T-helper 22 cell (primary cell): ENCODE measurements at places on chromosomes 6 and 20.

DNA sequence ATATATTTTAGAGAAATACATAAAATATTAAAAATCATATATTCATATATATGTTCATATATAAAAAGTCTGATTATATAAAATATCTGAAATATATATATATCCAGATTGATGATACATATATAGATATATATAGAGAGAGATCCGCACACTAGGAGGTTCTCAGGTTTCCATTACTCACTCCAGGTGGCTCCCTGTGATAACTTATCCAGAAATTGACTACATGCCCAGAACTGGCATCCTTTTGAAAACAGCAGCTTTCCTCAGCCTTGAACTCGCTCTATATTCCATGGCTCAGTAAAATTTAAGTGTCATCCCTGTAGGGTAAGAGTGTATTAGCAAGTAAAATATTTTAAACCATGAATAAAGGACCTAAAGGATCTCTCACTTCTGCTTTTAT, 206.8 kb downstream of the TINAG start:
- DNase-seq = no peak

DNA sequence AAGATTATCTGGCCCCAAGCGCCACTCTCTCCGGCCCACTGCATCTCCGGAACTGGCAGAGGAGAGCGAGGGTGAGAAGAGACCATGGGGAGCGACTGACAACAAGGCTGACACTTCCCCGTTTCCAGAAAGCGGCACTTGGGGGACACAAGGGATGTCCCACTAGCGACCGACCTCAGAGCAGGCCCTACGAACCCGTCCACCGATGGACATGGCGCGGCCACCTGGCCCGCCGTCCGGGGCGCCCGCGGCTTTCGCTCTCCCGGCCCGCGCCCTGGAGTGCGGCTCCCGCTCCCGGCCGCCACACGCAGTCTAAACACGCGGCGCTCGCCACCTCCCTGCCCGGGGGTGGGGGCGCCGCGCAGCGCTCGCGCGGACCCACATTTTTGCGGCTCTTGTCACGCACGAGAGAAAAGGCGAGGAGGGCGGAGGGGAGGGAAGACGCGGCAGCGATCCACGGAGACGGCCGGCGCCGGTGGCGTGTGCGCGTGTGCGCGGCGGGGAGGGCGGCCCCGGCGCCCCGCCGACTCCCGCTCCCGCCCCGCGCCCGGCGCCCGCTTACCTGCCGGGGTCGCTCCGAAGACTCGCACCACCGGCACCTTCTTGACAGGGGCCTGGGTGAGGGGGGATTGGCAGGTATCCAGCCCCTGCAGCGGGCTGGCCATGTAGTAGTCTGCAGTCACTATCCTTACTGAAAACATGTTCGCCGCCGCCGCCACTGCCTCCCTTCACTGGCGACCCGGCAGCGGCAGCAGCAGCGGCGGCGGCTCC, 645 bp downstream of the REV3L start:
- DNase-seq = peak; percentile 43

DNA sequence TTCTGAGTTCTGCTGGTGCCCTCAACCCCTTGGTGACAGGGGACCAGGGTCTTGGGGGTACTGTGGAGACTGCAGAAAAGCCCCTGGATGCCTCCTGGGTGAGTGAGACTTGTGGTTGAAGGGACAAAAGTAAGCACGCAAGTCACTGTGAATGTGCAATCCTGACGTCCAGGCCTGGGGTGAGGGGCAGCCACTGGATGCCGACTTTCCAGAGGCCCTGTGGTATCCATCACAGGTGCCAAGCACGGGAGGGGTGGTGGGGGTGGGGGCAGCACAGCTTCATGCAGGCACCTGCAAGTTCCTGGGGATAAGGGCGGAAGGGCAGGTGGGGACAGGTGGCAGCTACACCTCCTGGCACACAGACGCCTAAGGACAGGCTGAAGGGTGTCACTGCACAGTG, 20.1 kb upstream of the UBE2V1 start:
- no peak for DNase-seq

DNA sequence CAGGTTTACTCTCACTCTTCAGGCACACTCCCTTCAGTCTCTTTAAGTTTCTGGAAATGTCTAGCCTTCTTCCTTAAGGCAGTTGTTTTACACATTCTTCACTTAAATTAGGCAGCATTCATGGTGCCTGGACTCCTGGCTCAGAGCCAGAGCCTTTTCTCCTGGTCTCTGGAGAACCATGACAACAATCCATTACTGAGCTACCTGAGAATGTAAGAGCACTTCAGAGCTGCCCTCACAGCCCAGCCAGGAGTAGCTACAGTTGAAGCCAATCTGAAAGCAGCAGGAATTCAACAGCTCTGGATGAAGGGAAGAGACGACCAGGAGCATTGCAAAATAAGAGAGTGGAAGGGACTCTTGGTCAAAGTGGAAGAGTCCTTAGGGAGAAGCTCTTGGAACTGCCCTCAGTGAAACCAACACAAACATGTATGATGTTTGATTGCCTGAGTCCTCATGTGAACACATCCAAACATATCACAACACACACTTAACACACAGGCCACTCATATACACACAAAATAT, 416.8 kb upstream of the SPTLC3 start:
- DNase-seq = no peak

DNA sequence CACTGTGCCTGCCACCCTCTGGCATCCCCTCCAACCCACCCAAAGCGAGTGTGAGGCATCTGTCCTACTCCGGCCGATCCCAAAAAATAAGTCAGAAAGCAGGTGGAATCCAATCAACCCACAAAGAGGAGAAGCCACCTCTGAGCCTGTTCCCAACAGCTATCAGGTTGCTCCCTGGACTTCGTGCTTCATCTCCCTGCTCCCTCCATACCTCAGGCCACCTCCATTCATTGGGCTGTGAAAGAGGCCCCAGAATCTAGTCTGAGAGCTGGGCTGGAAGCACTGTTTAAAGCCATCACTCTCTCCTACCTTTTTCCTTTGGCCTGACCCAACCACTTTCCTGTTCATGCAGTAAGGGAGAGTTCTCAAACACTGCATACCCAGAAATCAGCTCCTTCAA, 106.1 kb downstream of the ZMYND8 start:
- DNase-seq = no peak

DNA sequence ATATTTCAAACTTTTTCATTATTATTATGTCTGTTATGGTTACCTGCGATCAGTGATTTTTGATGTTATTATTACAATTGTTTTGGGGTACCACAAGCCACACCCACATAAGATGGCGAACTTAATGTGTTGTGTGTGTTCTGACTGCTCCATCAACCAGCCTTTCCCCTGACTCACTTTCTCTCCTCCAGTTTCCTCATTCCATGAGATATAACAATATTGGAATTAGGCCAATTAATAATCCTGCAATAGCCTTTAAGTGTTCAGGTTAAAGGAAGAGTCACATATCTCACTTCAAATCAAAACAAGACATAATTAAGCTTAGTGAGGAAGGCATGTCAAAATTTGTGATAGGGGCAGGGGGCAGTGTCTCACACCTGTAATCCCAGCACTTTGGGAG, 16.3 kb upstream of the POPDC3 start:
- no peak for DNase-seq

GRCh38 chr20:56157530-56158203, 90.9 kb upstream of the MC3R start:
- no peak for DNase-seq

DNA sequence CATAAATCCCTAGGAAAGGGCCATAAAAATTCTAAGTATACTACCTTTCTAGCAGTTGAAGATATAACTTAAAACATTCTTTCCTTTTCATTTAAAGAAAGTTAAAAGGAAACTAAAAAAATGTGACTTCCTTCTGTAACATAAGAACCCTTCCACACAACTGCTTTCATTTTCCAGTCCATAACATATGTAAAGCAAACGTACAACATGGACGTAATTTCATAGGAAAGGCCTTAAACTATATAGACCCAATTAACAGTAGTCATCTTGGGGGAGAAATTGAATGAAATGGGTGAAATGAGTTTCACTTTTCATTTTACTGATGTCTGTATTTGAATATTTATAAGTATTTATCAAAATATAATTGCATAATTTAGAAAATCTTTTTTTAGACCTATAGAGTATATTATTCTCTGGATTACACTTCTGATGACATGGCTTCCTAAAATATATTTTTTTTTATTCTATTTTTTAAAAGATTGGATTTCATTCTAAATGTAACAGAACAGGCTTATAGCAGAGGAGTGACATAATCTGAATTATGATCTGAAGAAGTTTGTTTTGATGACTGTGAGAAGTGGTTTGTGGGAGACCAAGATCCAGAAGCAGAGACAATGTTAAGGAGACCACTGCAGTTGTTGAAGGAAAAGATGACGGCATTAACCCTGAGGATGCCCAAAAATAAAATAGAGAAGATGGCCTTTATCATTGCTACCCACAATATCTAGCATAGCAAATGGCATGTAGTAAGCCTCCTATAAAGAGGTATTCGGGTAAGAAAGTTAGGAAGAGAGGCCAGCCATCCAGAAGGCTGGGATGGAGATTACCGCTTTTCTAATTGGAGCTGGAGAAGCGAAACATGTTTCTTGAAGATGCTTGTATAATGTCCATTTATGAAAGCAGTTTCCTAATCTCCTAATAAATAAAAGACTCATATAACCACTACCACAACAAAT, 260.4 kb downstream of the PTPRK start:
- DNase-seq = no peak

DNA sequence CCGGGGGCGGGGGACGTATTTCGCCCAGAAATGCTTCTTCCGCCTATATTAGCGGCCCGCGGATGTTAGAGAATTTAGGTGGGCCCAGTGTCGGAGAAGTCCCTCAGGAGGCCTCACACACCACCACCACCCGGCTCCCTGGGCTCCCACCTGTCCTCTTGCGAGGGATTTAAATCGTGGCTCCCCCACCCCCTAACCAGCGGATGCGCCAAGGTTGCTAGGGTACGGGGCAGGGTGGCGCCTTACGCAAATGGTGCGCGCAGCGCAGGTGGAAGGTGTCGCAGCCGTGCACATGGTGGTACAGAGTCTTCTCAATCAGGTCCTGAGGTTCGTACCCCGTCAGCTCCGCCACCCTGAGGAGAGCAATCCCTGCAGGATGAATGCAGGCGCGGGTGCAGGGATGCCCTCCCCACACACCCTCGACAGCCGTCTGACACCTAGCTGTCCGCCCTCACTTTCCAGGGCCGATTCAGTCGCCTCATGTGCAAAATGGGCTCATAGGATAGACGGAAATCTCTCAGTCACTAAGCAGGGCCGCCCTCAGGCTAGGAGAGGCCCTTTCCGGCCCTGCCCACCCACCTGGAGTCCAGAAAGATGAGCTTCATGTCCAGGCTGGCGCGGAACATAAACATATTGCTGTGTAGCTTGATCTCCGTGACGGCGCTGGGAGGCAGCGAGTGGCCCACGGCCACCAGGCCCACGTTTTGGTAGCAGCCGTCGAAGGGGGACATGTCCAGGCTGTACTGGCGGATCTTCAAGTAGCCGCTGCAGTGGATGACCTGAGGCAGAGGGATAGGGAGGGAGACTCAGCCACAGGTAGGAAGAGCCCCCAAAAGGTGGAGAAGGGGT, 16.6 kb downstream of the SIM1 start:
- DNase-seq = no peak

DNA sequence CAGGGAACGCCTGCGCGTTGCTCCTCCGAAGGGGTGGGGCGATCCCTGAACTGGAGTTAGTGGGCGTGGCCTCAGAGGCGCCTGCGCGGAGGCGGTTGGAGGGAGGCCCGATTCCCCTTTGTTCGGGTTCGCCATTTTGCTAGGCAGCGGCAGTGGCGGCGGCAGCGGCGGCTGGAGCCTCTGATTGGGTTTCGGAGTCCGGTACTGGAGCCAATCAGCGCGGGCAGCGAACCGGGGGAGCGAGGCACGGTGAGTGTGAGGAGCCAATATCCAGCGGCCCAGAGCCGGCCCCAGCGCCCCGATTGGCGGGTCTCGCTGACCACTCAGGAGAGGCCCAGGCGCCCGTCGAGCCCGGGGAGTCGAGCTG, at the start of gene NFYA:
TSS of gene NFYA (plus strand) at position 139 of the 367 bp plus-strand sequence. CDS start 6,116 bp downstream, outside the sequence.
- no peak for DNase-seq

GRCh38 chr20:58596750-58597248, 54.3 kb upstream of the STX16 start:
- DNase-seq = no peak

- DNase-seq = no peak
Observed at GRCh38 chr6:22073516-22074198, 223.2 kb downstream of the PRL start.

DNA sequence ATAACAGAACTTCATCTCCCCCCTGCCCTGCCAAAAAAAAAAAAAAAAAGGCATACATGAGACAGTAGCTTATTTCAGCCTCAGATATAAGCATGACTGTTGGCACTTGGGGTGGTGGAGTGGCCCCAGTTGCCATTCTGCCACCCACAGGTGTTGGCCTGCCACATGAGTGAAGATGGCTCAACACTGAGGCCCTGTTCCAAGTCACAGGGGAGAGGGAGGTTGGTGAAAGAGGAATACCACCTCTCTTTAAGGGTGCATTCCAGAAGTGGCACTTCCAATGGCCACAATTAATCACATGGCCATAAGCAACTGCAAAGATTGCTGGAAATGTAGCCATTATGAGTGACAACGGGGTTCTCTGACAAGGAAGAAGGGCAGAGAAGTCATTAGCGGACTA, 61.9 kb upstream of the JARID2 start:
- no peak for DNase-seq

DNA sequence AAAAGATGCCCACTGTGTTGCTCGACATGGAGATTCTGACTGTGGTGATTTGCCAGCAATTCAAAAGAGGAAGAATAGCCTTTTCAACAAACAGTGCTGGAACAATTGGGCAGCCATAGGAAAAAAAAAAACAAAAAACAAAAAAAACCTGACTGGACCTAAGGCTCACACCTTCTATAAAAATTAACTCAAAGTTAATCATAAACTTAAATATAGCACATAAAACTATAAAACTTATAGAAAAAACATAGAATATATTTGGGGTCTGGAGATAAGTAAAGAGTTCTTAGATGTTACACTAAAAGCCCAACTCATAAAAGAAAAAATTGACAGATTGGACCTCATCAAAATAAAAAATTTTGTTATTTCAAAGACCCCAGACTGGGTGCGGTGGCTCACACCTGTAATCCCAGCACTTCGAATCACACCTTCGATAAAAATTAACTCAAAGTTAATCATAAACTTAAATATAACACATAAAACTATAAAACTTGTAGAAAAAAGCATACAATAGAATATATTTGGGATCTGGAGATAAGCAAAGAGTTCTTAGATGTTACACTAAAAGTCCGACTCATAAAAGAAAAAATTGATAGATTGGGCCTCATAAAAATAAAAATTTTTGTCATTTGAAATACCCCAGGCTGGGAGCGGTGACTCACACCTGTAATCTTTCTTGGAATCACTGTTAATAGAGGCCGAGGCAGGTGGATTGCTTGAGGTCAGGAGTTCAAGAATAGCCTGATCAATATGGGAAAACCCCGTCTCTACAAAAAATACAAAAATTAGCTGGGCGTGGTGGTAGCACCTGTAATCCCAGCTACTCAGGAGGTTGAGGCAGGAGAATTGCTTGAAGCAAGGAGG, 115.6 kb upstream of the FAM83B start:
- no peak for DNase-seq

GRCh38 chr6:141867767-141868166, 265.0 kb upstream of the GJE1 start:
- no peak for DNase-seq

- DNase-seq = no peak
Observed at GRCh38 chr6:12392490-12392889, 102.3 kb downstream of the EDN1 start.

DNA sequence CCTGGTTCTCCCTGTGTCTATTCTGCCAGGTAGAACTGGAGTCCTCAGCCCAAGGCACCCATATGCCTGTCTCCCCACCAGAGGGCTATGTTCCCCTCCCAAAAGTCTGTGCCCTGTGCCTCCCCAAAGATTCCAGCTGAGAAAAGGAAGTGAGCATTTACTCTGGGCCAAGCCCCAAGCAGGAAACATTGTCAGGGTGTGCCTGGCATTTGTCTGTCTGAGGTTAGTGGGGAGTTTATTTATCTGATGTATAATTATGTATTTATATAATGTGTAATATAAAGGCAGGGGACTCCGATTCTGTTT, 5.6 kb downstream of the GDF5 start:
- DNase-seq = no peak
